ENCODE measurements at places on chromosomes 4 and X. TPM values are rescaled to one million over a fixed set of nuclear protein-coding genes. Genes with fewer than 3 reads are reported as not detected.

Gene TDO2
- total RNA-seq = not detected

Gene RENBP
- total RNA-seq = 6.0 TPM

Gene ASMT
- 0.82 TPM for total RNA-seq

Gene TMEM31
- total RNA-seq = 0.25 TPM

Gene IL21
- total RNA-seq = 65.1 TPM

Gene ZNF674
- 2.0 TPM for total RNA-seq

Gene IBSP
- not detected for total RNA-seq

Gene TSPYL2
- 56.7 TPM for total RNA-seq

Gene PFKFB1
- total RNA-seq = 0.67 TPM

Gene SPCS3
- total RNA-seq = 120 TPM

GRCh38 chr4:11791797-11792196 is 363.1 kb upstream of the HS3ST1 start:
- H3K36me3 ChIP-seq = no peaks in the 10 kb centered on the region
- H3K27me3 ChIP-seq = peaks cover 3% of the 10 kb centered on the region

DNA sequence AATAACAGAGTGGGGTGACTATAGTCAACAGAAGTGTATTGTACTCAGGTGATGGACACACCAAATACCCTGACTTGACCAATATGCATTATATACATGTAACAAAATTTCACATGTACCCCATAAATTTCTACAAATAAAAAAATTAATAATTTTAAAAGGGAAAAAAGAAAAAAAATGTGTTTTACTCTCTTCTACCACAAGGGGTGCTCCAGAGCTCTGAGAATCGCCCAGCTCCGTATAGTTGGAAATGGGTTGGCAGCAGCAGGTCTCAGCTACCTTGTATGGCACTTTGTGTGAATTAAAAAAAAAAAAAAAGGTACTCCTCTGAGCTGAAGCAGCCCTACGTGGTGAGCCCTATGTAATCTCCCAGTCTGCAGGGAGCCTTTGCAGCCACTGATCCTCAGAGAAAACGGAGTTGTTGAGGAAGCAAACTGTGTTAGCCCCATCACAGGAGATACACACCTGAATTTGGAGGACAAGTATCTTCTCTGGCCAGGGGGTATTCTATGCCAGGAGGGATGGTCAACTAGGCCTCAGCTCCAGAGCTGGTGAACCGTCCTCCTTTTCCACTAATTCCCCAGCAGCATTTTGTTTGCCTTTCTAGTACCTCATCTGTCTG is 17.2 kb upstream of the POLA1 start:
- no peaks in the 10 kb centered on the region for H3K4me1 ChIP-seq
- no peak overlapping the region for H3K4me3 ChIP-seq
- no peak overlapping the region for H3K27ac ChIP-seq
- no peaks in the 10 kb centered on the region for H3K36me3 ChIP-seq
- H3K27me3 ChIP-seq = peaks cover 5% of the 10 kb centered on the region

- no peak overlapping the region for H3K27ac ChIP-seq
- DNase-seq = no peak
- H3K27me3 ChIP-seq = peaks cover 20% of the 10 kb centered on the region
- no peaks in the 10 kb centered on the region for H3K4me1 ChIP-seq
These were observed 95.8 kb upstream of the TET2 start for GRCh38 chr4:105050896-105051295.

- no peaks in the 10 kb centered on the region for H3K36me3 ChIP-seq
- H3K4me3 ChIP-seq = no peak overlapping the region
- no peak overlapping the region for H3K27ac ChIP-seq
These were observed 82.5 kb downstream of the HPRT1 start for GRCh38 chrX:134542485-134542884.

GRCh38 chrX:119895843-119896326 is at the start of gene AKAP14:
Gene AKAP14 (plus strand): TSS chrX:119895893. CDS start chrX:119903224, 7,331 bp downstream.
- DNase-seq = no peak
- H3K27me3 ChIP-seq = no peaks in the 10 kb centered on the region
- no peak within 1 kb of the TSS for H3K4me3 ChIP-seq
- H3K27ac ChIP-seq = no peak within 1 kb of the TSS
- no peaks in the 10 kb centered on the region for H3K4me1 ChIP-seq

- H3K27ac ChIP-seq = no peak overlapping the region
- DNase-seq = no peak
- H3K27me3 ChIP-seq = no peaks in the 10 kb centered on the region
- H3K4me1 ChIP-seq = no peaks in the 10 kb centered on the region
These were observed 39.1 kb downstream of the MTNR1A start for GRCh38 chr4:186516287-186516686.

GRCh38 chrX:8870411-8870810 is 69.2 kb upstream of the FAM9A start:
- no peaks in the 10 kb centered on the region for H3K4me1 ChIP-seq
- no peaks in the 10 kb centered on the region for H3K36me3 ChIP-seq
- DNase-seq = no peak
- H3K4me3 ChIP-seq = no peak overlapping the region

GRCh38 chrX:25175743-25176142 is 160.0 kb upstream of the ARX start:
- peaks cover 5% of the 10 kb centered on the region for H3K27me3 ChIP-seq
- H3K36me3 ChIP-seq = no peaks in the 10 kb centered on the region
- DNase-seq = no peak
- no peak overlapping the region for H3K27ac ChIP-seq

DNA sequence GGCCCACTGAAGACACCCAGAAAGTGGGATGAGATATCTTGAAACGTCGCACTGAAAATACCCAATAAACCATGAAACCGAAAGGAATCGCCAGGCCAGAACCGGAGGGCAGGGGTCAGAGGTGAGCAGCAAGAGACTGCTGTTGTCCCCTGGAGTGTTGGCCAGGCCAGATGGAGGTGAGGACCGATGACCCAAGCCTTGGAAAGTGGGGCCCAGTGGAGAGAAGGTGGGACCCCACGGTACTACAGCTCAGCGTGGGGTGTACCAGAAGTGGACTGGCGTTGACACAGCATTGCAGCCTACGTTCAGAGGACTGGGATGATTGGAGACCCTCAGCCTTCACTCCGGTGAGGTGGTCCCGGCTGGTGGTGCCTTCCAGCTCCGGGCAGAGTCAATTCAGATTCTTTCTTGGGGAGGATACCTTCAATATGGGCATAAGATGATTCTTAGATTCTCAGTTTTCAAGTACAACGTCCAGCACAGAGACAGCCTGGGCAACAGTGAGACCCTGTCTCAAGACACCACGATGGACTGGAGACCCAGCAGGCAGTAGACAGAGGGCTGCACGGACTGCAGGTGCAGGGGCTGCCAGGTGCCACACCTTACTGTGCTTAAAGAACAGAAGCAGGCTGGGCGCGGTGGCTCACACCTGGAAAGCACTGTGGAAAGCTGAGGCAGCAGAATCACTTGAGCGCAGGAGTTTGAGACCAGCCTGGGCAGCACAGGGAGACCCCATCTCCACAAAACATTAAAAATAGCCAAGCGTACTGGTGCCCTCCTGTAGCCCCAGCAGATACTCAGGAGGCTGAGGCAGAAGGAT is 23.3 kb downstream of the MAEA start:
- no peaks in the 10 kb centered on the region for H3K27me3 ChIP-seq
- no peak for DNase-seq
- H3K27ac ChIP-seq = no peak overlapping the region

GRCh38 chr4:99157478-99157935 is 13.4 kb upstream of the ADH4 start:
- no peak overlapping the region for H3K4me3 ChIP-seq
- H3K4me1 ChIP-seq = no peaks in the 10 kb centered on the region
- DNase-seq = no peak
- H3K27me3 ChIP-seq = peaks cover 2% of the 10 kb centered on the region
- H3K36me3 ChIP-seq = no peaks in the 10 kb centered on the region
- no peak overlapping the region for H3K27ac ChIP-seq

- no peaks in the 10 kb centered on the region for H3K4me1 ChIP-seq
- DNase-seq = no peak
- H3K36me3 ChIP-seq = no peaks in the 10 kb centered on the region
- H3K4me3 ChIP-seq = no peak overlapping the region
- H3K27me3 ChIP-seq = peaks cover 6% of the 10 kb centered on the region
- no peak overlapping the region for H3K27ac ChIP-seq
These were observed 145.4 kb upstream of the RXFP1 start for GRCh38 chr4:158376106-158376840.

- no peaks in the 10 kb centered on the region for H3K4me1 ChIP-seq
- no peaks in the 10 kb centered on the region for H3K27me3 ChIP-seq
- DNase-seq = no peak
- H3K4me3 ChIP-seq = no peak overlapping the region
These were observed 45.1 kb upstream of the PPARGC1A start for GRCh38 chr4:23934915-23935314.

GRCh38 chr4:141543176-141543575 is 93.2 kb upstream of the IL15 start:
- H3K36me3 ChIP-seq = no peaks in the 10 kb centered on the region
- H3K4me3 ChIP-seq = no peak overlapping the region
- H3K27ac ChIP-seq = no peak overlapping the region

- H3K4me3 ChIP-seq = no peak overlapping the region
- no peak for DNase-seq
- peaks cover 3% of the 10 kb centered on the region for H3K27me3 ChIP-seq
- no peaks in the 10 kb centered on the region for H3K36me3 ChIP-seq
These were observed 99.6 kb upstream of the CCSER1 start for GRCh38 chr4:90027565-90027964.

DNA sequence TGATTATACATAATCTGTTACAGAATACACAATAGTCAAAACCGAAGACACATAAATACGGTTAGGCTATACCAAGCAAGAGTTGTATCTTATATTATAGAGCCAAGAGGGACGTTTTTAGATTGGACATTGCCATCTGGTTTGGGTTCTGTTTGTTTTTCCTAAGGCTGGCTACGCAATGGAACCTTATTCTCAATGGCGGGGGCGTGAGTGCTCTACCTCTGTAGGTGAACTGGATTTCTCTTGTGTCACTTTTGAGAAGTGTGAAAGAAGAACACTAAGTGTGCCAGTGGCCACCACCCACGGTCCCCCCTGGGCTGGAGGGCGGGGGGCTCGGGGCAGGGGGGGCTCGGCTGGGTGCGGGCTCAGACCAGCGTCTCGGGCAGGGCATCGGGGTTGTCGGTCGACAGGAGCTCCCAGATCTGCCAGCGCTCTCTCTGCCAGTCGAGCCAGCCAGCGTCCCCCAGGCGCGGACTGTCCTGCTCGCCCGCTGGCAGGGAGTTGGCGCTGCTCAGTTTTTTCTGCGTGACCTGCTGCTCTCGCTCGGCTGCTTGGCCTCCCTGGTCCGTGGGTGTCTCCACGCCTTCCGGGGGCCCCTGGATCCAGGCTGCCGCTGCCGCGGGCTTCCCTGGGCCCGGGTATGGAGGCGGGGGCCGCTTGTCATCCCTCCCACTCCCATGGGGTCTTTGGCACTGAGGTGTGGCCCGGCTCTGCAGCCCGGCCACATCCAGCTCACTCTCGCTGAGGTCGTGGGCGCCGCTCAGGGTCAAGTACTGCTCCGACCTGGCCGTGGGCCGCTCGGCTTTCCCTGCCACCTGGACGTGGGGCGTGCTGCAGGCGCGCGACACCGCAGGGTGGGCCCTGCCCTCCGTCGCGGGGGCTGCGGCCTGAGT is 27.6 kb downstream of the HCCS start:
- H3K27ac ChIP-seq = no peak overlapping the region
- no peaks in the 10 kb centered on the region for H3K4me1 ChIP-seq
- no peak for DNase-seq
- no peaks in the 10 kb centered on the region for H3K27me3 ChIP-seq
- no peak overlapping the region for H3K4me3 ChIP-seq

- no peaks in the 10 kb centered on the region for H3K36me3 ChIP-seq
- DNase-seq = no peak
- H3K27me3 ChIP-seq = peaks cover 14% of the 10 kb centered on the region
- H3K4me1 ChIP-seq = peaks cover 4% of the 10 kb centered on the region
- no peak overlapping the region for H3K27ac ChIP-seq
These were observed 18.6 kb downstream of the HELT start for GRCh38 chr4:185036842-185037241.

DNA sequence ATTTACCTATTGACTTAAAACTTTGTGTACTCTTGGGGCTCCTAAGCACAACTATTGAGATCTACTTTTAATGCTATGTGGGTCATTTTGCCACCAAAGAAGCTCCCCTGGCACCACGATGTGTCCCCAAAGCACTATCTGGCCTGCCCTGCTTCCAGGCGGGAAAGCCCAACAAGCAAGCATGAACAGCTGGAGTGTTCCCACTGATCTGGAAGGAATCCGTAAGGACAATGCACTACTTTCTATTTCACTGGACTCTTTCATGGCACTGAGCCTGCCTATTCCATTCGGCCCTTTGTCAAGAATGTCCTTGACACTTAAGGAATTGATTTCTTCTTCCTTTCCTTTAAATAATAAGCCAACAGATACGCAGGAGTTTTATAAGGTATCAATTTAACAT is 38.8 kb downstream of the GRIA3 start:
- no peaks in the 10 kb centered on the region for H3K36me3 ChIP-seq
- H3K27me3 ChIP-seq = no peaks in the 10 kb centered on the region
- no peak for DNase-seq
- H3K4me1 ChIP-seq = no peaks in the 10 kb centered on the region
- H3K27ac ChIP-seq = no peak overlapping the region
- no peak overlapping the region for H3K4me3 ChIP-seq

DNA sequence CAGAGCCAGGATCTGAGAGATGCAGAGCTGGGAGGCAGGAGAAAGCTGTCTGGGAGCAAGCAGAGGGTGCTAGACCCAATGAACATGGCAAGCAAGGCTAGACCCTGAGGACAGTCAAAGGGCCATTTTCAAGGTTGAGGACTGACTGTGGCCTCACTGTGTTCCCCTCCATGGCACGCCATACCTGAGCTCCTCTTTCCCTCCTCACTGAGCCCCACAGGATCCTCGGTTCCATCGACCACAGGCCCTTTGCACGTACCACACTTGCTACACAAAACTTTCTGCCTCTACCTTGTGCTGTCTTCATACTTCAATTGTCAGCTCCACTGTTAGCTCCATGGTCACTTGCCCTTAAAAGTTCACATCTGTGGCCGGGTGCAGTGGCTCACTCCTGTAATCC is 45.5 kb upstream of the CD99 start:
- peaks cover 21% of the 10 kb centered on the region for H3K36me3 ChIP-seq
- H3K4me1 ChIP-seq = peaks cover 17% of the 10 kb centered on the region
- no peak overlapping the region for H3K27ac ChIP-seq
- H3K4me3 ChIP-seq = no peak overlapping the region

DNA sequence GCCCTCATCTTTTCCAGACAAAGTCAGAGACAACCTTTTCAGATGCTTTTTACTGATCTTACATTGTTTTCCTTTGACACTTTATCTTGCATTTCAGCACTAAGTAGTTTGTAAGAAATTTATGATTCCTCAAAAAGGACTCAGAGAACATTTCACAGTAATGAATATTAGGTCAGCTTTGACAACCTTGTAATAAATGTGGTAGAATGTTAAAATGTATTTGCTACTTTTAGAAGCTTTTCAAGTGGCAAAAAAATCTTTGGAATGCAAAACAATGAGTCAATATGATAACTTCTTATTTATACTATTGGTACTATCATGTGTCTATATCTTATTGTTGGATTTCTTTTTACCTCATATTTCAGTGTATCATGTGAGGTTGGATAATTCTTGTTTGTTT is 146.2 kb upstream of the FAT4 start:
- no peak for DNase-seq
- H3K4me3 ChIP-seq = no peak overlapping the region
- H3K4me1 ChIP-seq = no peaks in the 10 kb centered on the region
- no peaks in the 10 kb centered on the region for H3K27me3 ChIP-seq

All from activated CD4-positive, alpha-beta T cell treated with anti-CD3 and anti-CD28 coated beads for 36 hours (primary cell).